ENCODE measurements at places on chromosomes 7 and 10.

DNA sequence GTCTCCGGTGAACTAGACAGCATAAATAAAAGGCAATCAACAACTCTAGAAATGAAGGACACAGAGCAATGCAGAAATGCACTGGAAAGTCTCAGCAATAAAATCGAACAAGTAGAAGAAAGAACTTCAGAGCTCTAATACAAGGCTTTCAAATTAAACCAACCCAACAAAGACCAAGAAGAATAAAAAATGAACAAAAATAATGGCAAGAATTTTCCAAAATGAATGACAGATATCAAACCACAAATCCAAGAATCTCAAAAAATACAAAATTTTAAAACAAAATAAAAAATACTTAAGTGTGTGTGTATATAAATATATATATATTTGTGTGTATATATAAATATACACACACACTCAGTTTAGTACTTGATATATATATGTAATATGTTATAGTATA lies 110.8 kb downstream of the IQUB start:
- no peak for DNase-seq

DNA sequence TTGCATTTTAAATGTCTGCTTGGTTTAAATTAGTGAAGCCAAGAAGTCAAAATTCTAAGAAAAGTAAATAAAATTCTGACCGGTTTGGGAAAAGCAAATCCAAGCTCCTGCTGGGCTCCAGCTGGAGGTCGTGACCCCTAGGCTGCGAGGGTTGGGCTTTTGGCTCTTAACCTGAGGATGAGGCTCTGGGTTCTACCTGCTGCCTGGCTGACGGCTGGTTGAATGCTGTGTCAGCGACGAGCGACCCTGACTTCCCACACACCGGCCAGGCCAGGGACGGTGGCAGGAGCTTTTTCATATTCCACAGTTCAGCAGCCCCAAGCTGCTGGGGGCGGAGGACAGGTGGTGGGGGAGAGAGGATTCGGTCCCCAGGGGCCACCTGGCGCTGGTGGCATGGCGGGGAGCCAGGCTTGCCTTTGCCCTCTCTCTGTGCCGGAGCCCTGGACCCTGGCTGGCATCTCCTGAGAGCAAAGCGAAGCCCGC lies 843 bp upstream of the PLPP4 start:
- peak; percentile 48 for DNase-seq

GRCh38 chr10:73991884-73992245 lies 6.1 kb upstream of the VCL start:
- no peak for DNase-seq

DNA sequence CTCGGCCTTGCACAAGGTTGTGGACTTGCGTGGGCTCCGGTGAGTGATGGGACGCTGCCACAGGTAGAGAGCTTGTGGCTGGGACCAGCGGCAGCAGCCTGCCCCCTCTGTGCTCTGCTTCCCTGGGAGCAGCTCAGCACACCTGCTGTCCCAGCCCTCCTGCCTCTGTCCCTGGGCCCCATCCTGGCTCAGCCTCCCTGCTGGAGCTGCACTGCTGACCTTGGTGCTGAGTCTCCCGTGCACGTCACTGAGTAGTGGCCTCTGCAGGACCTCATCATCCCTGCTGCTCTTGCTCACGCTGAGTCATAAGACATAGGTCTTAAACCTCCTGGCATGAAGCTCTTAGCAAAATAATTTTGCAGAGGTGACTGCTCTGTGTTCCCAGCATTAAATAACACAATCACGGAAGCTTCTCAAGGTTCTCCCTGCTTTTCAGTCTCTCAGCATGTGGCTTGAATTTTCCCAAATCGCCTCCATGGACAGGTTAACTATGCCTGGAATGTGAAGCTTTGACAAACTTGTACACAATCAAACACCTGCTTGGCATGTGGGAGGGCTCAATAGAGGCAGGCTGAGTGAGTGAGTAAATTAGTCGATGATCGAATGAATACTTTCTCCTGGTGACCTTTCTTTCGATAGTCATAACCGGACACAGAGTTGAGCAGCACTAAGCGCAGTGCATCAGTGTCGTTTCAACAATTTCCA lies 63.8 kb upstream of the NPS start:
- no peak for DNase-seq

DNA sequence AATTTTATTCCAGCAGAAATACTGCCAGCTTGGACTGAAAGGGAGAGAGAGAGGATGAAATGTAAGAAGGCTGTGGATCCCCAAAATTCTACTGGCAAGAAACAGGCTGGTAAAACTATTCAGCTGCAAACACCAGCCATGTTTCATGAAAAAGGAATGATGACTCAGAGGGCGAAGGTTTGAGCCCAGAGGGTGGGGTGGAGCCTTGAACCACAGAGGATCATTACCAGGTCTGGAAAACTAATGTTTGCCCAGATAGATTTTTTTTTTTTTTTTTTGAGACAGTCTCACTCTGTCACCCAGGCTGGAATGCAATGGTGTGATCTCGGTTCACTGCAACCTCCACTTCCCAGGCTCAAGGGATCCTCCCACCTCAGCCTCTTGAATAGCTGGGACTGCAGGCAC lies 41.7 kb upstream of the NRF1 start:
- DNase-seq = no peak

DNA sequence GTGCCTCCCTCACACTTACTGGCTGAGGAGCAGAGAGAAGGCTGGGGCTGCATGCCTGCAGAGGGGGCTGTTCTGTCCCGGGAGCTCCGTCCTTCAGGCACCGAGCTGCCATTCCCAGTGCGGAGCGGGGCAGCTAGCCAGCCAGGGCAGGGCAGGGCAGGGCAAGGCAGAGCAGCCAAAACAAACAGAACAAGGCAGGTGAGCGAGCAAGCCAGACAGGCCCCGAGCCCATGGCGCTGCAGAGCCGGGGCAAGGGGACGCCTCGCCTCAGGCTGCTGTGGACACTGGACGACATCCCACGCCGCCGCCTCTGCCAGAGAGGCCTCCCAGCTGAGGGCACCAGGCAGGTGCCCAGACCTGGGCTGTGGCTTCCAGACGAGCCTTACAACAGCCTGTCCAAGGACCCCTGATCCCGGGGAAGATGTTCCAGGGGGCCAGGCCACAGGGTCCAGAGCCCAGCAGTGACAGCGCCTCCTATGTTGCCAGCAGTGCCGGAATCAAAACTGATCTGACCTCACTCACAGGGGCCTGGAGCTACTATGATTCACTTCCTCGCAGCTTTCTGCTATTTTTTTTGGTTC lies 8.2 kb upstream of the NDST2 start:
- DNase-seq = no peak

- peak; percentile 11 for DNase-seq
Observed at GRCh38 chr10:100969187-100970075, at the start of gene SEMA4G. Gene SEMA4G (plus strand): TSS chr10:100969504. CDS start chr10:100972913, 3,409 bp downstream.

- DNase-seq = no peak
Observed at GRCh38 chr10:73262880-73263555, 10.6 kb upstream of the MRPS16 start.

GRCh38 chr10:133475425-133475734 lies 21.6 kb downstream of the SCART1 start:
- no peak for DNase-seq

- DNase-seq = no peak
Observed at GRCh38 chr7:151366880-151367222, 25.2 kb downstream of the NUB1 start.

- no peak for DNase-seq
Observed at GRCh38 chr7:35657125-35657524, 37.8 kb downstream of the HERPUD2 start.

DNA sequence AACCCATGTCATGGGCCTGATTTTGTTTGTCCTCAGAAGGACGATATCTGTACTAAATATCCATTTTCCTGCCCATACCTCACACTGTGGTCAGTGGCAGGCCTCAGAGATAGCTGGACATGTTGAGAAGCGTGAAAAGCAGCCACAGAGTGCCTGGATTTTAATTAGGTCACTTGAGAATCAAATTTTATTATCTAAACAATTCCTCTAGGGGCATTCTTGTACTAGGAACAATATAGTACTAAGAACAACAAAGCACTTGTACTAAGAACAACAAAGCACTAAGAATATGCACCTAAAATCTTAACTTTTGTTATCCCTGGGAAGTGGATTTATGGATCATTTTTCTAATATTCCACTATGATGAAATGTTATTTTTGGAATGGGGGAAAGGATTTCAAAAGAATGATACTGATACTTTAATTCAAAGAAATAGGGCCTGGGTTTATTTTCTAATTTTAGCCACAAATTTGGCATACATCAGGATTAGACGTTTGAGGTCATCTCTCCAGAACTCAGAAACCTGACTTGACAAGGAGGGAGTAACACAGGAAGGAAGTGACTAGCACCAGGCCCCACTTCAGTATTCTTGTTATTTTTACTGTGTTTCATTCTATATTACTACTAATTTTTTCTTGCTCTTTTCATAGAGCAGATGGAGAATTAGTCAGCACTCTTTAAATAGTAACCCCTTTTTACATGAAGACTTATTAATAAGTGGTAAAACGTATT lies 112.2 kb downstream of the EXOC4 start:
- no peak for DNase-seq

GRCh38 chr7:117137868-117138267 lies 184.6 kb downstream of the ST7 start:
- no peak for DNase-seq

- peak; percentile 73 for DNase-seq
Observed at GRCh38 chr10:129879655-129880054, 84.4 kb downstream of the EBF3 start.

DNA sequence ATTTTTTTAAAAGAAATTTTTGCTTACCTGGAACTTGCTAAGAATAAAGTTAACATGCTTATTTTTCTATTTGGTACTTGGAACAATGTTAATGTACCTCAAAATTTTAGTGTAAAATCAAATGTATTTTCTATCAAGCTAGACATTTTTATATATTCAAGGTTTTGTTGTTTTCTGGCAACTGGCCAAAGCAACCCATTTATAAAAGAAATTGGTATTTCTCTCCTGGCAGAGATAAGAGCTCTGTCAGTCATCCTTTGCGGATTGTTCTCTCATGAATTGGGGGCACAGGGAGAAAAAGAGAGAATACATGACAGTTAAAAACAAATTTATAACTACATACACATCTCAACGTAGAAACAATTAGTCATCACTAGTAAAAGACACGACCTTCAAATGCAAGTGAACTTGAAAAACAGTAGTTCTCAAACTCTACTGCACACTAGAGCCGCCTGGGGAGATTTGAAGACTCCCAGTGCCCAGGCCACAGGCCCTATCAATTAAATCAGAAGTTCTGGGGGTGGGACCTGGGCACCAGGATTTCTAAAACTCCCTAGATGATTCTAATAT lies 152.4 kb upstream of the LAMB4 start:
- no peak for DNase-seq

- DNase-seq = no peak
Observed at GRCh38 chr10:9900751-9901150, 1116.9 kb upstream of the CELF2 start.

All from NCI-H2171 (cell line).